ENCODE measurements at places on chromosomes 2 and 18.

- DNase-seq: no peak
Measured at GRCh38 chr2:241041589-241042158, 43.3 kb downstream of the SNED1 start.

DNA sequence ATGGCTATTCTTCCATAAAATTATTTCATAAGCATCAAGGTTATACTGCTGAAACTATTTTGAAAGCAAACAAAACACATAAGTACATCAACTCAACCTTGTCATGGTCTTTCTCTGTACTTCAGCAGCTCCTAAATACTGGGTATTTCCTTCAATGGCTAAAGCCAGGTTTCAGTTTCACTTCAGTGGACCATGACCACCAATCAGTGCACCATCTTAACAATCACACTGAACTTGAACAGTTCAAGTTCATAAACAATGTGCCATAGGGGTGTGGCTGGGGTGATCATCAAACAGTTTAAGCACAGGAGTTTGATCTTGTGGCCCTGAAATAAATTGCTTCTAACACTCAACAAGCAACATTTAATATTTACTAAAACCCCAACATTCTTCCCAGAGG, 124.1 kb upstream of the FIGN start:
- no peak for DNase-seq

DNA sequence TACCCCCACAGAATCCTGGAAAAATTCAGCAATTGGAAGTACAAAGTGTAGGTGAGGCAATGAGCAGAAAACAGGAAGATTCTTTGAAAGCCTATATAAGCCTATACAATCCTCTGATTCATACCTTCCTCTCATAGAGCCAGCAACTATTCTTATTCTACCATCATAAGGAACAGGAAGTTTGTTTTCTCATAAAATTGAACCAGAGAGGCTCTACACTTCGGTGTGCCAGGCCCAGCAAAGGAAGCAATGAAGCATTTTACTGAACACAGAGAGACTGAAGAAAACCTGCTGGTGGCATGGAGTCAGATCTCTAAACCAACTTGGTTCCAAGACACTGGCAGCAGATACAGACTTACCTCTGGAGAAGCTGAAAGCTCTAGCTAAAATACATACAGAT, 18.7 kb downstream of the CASP8 start:
- DNase-seq: no peak

GRCh38 chr18:8298186-8298585, 311.1 kb upstream of the RAB12 start:
- no peak for DNase-seq

- no peak for DNase-seq
Measured at GRCh38 chr18:34875150-34875549, 165.1 kb downstream of the DTNA start.

DNA sequence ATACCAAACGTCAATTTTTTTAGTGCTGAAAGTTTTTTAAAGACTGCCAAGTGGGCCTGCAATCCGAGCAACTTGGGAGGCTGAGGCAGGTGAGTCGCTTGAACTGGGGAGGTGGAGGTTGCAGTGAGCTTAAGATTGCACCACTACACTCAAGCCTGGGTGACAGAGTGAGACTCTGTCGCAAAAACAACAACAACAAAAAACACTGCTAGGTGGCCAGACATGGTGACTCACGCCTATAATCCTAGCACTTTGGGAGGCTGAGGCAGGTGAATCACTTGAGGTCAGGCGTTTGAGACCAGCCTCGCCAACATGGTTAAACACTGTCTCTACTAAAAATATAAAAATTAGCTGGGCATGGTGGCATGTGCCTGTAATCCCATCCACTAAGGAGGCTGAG, 202.8 kb upstream of the COPS8 start:
- DNase-seq: no peak
